ENCODE measurements at places on chromosomes 7 and 10. TPM values are rescaled to one million over a fixed set of nuclear protein-coding genes. Genes with fewer than 3 reads are reported as not detected.

DNA sequence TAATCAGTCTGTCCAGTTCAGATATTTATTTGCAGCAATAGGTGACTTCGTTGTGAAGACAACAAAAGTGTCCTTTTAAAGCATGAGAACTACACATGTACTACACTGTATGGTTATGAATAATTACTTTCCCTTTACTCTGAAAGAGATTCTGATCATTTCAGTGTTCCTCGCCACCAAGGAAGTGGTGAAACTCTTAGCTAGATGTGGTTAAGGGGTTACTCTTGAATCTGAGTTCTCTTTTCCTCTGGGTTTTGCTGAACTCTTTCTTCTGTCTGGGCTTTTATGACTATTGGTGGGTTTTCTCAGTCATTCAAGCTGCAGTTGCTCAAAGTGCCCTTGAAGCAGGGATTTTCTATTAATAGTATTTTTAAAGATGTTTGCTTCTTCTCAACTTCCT, 127.9 kb upstream of the SEM1 start:
- H3K36me3 ChIP-seq = no peaks in the 10 kb centered on the region
- no peaks in the 10 kb centered on the region for H3K27me3 ChIP-seq
- no peak overlapping the region for H3K4me3 ChIP-seq
- DNase-seq = no peak

- no peaks in the 10 kb centered on the region for H3K36me3 ChIP-seq
- peaks cover 3% of the 10 kb centered on the region for H3K4me1 ChIP-seq
- H3K4me3 ChIP-seq = no peak overlapping the region
- DNase-seq = no peak
- H3K27ac ChIP-seq = no peak overlapping the region
- H3K27me3 ChIP-seq = no peaks in the 10 kb centered on the region
Observed at GRCh38 chr7:110719741-110720140, 371.2 kb upstream of the LRRN3 start.

DNA sequence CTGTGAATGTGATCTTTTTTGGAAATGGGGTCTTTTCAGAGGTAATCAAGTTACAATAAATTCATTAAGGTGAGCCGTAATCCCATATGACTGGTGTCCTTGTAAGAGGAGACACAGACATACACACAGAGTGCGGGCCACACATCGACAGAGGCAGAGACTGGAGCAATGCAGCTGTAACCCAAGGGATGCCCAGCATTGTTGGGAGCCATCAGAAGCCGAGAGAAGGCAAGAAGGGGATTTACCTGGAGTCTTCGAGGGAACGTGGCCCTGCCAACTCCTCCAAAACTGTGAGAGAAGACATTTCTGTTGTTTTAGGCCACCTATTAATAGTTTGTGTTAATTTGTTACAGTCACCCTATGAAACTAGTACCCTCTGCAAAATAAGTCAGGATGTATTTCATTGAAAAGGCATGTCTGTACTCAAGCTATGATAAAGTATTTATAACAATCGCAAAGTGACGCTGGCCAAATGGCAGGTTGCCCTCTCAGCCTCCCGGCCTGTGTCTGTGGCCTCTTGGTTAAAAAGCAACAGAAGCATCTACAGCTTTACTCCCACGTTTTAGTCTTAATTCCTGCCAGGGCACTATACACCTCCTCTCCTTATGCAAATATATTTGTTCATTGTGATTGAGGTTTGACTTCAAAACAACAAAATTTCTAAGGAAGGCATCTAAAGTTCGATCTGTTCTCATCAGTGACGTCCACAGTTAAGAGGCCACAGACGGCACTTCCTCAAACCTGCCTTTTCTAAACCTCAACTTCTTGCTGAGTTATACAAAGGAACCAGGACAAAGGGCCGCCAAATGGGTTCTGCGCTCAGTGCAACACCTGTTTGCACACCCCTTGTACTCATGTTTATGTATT, 46.8 kb downstream of the HIPK2 start:
- no peaks in the 10 kb centered on the region for H3K27me3 ChIP-seq
- no peak overlapping the region for H3K27ac ChIP-seq
- no peak overlapping the region for H3K4me3 ChIP-seq
- no peaks in the 10 kb centered on the region for H3K36me3 ChIP-seq

- no peak for DNase-seq
- peaks cover 3% of the 10 kb centered on the region for H3K4me1 ChIP-seq
- H3K36me3 ChIP-seq = no peaks in the 10 kb centered on the region
- H3K4me3 ChIP-seq = no peak overlapping the region
- H3K27me3 ChIP-seq = no peaks in the 10 kb centered on the region
Observed at GRCh38 chr7:51349820-51350545, 33.4 kb upstream of the COBL start.

DNA sequence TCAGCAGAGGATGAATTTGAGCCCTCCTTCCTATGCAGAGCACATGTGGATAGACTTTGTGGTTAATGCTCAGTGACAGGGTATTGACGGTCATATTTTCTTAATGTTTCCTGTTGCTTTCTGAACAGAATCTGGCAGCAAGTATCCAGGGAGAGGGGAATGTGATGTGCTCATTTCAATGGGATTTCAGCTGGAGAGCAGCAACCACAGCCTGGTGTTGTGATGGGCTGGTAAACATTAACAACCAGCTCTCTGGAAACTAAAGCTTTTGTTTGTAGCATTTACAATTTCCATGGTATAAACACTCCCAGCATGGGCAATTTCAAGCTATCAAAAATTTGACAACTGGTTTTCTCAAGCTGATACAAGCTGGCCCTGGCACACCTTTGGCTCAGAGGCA, 215.9 kb downstream of the SH2D4B start:
- H3K36me3 ChIP-seq = no peaks in the 10 kb centered on the region
- H3K4me1 ChIP-seq = no peaks in the 10 kb centered on the region
- H3K4me3 ChIP-seq = no peak overlapping the region
- no peak for DNase-seq
- no peaks in the 10 kb centered on the region for H3K27me3 ChIP-seq

DNA sequence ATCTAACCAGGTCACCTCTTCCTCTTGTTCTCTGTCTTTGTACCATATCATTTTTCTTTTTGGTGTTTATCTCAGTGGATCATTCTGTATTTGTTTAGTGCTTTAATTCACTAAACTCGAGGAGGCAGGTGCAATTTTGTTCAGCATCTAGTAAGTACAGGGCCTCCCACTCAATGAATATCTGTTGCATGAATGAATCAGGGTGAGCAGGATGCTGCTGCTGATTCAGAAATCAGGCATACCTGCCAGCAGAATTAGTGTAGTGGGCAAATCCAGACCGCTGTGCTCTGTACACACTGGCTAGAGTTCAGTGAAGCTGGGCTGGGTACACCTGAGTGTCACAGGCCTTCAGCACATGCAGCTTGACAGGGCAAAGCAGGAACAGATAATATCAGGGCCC, 511.9 kb downstream of the SUGCT start:
- H3K4me1 ChIP-seq = peaks cover 6% of the 10 kb centered on the region
- H3K27me3 ChIP-seq = no peaks in the 10 kb centered on the region
- H3K36me3 ChIP-seq = peaks cover 5% of the 10 kb centered on the region
- no peak for DNase-seq
- no peak overlapping the region for H3K4me3 ChIP-seq

- H3K4me3 ChIP-seq = no peak overlapping the region
- H3K36me3 ChIP-seq = no peaks in the 10 kb centered on the region
- DNase-seq = peak; percentile 26
Observed at GRCh38 chr10:131396121-131397050, 84.9 kb upstream of the TCERG1L start.

- peak; percentile 46 for DNase-seq
- H3K4me3 ChIP-seq = no peak overlapping the region
- no peaks in the 10 kb centered on the region for H3K36me3 ChIP-seq
- peak overlapping the region; percentile 7 for H3K27ac ChIP-seq
Observed at GRCh38 chr7:156753630-156754029, 113.1 kb downstream of the RNF32 start.

GIMAP4 gene
- total RNA-seq = not detected

PDE6C gene
- total RNA-seq = not detected

CLEC2L gene
- total RNA-seq = 0.50 TPM
